ENCODE measurements at places on chromosomes 2 and 18.

DNA sequence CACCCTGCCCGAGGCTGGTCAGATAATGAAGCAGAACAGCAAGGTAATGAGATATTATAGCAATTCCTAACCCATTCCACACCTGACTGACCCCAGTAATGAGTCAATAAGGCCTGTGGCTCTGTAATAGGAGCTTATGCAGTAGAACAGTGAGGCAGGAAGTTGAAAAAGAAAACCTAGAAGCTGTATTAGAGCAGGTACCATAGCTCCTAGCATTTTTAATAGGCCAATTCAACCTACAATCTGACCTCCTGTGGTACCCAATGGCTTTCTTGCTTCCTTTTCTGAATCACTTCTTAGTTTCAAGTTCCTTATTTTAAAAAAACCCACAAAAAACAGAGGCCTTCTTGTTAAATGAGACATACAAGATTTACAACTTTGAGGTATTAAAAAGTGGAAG is 43.6 kb upstream of the MAP2 start:
- no peak for DNase-seq

DNA sequence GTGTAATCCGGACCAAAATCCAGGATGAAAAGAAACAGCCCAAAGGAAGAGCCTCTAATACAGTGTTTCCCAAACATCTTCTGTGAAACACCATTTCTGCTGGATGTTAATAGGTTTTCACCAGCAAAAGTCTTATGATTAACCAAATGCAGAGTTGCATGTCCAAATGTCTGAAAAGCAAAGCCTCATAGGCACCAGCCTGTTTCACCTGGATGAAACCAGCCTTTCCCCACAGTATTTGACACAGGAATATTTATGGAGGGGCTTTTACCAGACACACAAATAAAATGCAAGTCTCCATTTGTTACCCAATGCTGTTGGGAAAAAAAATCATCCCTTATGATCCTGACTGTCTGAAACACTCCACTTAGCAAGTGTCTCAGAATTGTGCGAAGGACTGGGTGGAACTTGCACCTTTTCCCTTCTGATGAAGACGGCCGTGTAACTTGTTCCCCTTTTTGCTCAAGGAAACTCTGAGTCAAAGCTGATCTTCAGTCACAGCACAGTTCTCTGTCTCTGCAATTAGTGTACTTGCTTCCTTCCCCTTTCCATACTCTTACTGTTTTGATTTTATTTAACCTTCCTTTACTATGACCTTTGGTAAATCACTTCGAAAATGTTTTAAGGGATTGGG is 70.3 kb upstream of the IL1R2 start:
- DNase-seq = no peak

DNA sequence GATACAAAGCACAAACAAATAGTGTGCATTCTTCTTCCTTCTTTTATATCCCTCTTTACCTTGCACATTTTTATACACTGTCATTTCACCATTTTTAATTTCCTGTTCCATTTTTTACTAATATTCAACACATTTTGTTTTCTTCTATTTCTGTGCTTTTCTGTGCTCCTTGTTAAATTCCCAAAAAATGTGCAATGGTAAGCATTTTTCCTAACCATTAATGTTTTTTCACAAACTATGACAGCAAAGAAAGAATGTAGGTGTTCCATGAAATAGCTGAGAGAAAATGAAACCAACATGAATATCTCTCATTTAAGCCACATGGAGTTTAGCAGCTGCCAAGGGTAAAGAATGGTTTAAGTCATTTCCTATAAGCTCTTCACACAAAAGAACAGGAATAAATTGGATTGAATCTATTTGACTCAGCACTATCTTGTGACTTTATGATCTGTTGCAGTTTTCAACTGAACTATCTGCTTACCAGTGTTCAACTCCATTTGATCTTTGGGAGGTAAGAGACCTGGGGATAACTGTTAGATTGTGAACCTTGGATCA is 145.7 kb upstream of the CDH19 start:
- DNase-seq = no peak

GRCh38 chr2:237333748-237334147 is 80.2 kb downstream of the COL6A3 start:
- DNase-seq = no peak

- no peak for DNase-seq
Observed at GRCh38 chr2:58710795-58711279, 469.7 kb upstream of the FANCL start.

- DNase-seq = no peak
Observed at GRCh38 chr2:8488001-8488738, 193.7 kb upstream of the ID2 start.

- no peak for DNase-seq
Observed at GRCh38 chr2:201879996-201880395, 73.7 kb downstream of the CDK15 start.

- DNase-seq = no peak
Observed at GRCh38 chr2:6054161-6054671, 362.0 kb downstream of the SOX11 start.

GRCh38 chr2:71699428-71699827 is 246.1 kb downstream of the DYSF start:
- DNase-seq = no peak

GRCh38 chr2:234345921-234346320 is 151.0 kb downstream of the ARL4C start:
- DNase-seq = no peak

DNA sequence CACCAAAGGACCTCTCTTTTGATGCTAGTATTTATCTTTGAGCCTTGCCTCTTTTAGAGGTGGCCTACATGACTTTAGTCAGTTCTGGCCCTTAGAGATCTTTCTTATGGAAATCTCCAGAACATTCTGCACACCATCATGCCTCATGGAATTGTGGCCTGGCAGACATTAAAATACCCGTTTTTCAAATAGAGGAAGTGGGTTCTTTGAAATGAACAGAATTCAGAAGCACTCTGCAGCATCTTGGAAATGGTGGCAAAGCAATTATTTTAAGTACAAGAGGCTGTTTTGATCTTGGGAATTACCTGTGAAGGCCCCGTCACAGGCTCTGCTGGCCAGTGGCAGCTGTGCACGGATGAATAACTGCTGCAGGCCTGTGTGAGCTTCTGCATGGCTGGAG is 40.7 kb upstream of the APCDD1 start:
- DNase-seq = no peak

DNA sequence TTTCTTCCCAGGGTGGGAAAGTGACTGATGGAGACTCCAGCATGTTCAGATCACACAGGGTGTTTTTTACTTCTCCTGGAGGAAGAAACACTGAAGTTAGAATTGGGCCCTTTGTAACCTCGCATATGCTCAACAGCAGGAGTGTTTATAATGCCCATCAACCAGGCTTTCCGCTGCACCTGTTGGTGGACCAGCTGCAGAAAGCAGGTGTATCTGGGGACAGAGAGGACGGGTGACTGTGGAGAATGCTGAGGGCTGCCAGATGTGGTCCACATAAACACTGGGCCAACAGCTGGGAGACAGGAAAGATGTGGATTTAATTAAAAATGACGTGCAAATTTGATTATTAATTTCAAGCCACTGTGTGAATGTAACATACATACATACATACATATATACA is 335.5 kb upstream of the SPRED2 start:
- no peak for DNase-seq

GRCh38 chr18:22322243-22322691 is 95.4 kb downstream of the CTAGE1 start:
- DNase-seq = no peak

- no peak for DNase-seq
Observed at GRCh38 chr2:113136828-113137775, 9.7 kb downstream of the IL1RN start.

GRCh38 chr2:219155054-219155644 is 5.5 kb downstream of the NHEJ1 start:
- no peak for DNase-seq

- no peak for DNase-seq
Observed at GRCh38 chr2:38113981-38114708, 38.2 kb upstream of the CYP1B1 start.

DNA sequence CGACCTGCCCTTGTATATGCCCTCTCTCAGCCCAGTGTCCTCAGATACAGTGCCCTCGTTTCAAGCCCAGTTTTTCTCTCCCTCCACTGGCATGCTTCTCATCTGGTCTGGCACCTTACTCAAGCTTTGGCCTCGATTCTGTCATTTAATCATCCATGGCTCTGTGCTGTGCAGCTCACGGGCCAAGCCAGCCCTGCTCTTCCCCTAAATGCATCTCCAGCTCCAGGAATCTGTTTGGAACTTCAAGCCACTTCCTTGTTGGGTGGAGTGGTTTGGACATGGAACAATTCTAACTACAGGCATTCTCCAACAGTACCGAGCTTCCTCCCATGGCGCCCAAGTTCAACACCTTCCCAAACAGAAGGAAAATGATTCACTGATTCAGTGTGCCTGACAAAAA is 76.7 kb upstream of the ZNF397 start:
- no peak for DNase-seq

DNA sequence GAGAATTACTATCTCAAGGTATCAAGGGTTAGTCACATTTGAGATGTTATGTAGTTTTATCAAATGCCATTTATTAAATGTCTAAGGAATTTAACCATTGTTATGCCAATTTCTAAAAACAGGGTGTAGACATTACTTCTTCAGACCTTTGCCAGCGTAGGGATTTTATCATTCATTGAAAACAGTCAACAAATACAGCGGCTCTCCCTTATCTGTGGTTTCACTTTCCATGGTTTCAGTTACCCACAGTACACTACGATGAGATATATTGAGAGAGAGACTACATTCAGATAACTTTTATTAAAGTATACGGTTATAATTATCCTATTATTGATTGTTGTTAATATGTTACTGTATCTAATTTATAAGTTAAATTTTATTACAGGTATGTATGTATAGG is 234.7 kb downstream of the TMX3 start:
- no peak for DNase-seq

DNA sequence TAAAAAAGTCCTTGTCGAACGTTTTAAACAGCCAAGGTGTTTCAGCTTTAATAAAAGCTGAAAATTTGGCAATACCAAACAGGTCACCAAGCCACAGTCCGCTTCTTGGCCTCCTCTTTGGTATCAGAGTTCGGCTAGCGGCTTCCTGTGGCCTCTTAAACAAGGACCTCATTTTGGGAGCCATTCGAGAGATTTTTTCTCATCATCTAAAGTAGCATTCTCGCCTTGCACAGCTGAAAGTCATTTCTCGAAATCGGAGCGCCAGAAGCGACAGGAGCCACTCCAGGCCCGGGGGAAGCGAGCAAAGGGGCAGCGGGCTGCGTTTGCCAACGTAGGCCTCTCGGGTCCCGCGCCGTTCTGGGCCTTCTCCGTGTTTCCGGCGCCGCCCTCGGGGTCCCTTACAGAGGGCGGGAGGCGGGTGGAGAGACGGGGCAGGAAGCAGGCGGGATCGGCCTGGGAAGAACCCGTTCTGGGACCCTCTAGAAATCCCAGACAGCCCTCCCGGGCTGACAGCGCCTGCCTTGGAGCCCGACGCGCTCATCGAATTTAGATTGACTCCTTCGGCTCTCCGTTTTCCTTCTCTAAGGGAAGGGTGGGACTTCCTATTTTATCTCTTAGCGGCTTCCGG is 522 bp upstream of the ZNF407 start:
- peak; percentile 55 for DNase-seq

DNA sequence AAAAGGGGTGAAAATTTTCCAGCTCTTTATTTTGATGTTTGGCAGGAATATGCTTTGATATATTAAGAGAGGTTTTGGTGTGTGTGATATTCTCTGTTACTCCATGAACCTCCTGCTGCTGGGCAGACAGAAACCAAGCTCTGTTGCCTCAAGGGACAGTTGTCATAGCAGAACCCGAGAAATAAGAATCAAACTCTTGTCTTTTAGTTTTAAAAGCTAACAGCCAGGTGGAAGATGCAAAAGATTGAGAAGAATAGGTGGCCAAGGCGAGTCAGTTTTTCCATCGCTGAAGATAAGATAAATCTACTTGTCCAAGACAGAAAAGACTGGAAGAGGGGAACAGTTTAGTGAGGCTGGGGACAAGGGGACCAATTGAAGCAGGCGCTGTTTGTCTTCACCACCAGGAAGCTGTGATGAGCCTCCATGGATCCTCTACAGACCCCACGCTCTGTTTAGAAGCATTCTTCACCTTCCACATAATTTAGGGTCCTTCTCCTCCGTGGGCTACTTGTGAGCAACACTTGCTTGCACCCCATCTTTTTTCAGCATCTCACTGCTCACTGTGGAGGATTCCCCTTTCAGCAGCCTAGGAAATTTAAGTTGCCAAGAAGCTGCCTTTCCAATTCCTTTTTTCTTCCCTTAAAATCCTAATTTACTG is 23.9 kb downstream of the PMAIP1 start:
- DNase-seq = no peak

- DNase-seq = no peak
Observed at GRCh38 chr18:7899078-7899477, 332.0 kb downstream of the PTPRM start.

- no peak for DNase-seq
Observed at GRCh38 chr18:25817546-25818237, 272.7 kb downstream of the SS18 start.

- no peak for DNase-seq
Observed at GRCh38 chr2:150135223-150135883, 352.1 kb downstream of the RND3 start.

- peak; percentile 32 for DNase-seq
Observed at GRCh38 chr2:212364112-212364985, 174.3 kb downstream of the ERBB4 start.

DNA sequence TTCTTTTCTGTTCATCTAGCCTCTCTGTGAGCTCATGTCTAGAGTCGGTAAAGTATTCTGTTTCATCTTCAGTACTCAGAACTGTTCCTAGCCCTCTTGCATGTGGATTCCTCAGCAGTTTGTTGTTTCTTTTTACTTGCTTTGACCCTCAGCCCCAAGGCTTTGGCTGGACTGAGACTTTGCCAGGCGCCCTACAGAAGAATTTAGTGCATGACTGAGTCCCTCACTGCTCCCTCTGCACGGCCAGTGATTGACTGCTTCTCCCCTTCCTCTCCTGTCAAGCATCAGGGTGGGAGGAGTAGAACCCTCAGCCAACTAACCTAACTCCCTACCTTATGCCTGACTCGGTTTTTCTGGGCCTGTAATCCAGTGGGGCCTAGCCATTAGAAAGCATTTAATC is 109.8 kb downstream of the ESCO1 start:
- DNase-seq = no peak

- DNase-seq = no peak
Observed at GRCh38 chr18:9066358-9066757, 36.1 kb upstream of the NDUFV2 start.

GRCh38 chr2:97656129-97656755 is 7.6 kb downstream of the ACTR1B start:
- DNase-seq = no peak

DNA sequence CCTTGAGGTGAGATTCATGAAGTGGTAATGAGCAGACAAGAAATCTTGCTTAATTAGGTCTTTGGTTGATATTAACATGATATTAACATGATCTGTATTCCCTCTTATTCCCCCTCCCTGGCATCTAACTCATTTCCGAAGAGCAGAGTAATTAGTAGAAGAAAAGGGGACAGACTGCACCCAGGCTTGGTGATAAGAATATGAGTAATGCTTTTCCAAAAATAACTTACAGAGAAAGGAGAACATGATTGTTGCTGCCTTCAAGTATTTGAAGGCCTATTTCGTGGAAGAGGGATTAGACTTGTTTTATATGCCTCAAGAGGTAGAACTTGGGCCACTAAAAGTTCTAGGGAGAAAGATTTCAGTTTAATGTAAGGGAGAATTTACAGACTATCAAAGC is 130.6 kb upstream of the ATP5MC3 start:
- no peak for DNase-seq
